ENCODE measurements at places on chromosomes 1 and 21. TPM values are rescaled to one million over a fixed set of nuclear protein-coding genes. Genes with fewer than 3 reads are reported as not detected.

The HES3 gene
- 67.9 TPM for total RNA-seq

The C1QC gene
- total RNA-seq, result not detected

The BARHL2 gene
- 0.15 TPM for total RNA-seq

The CD1B gene
- not detected for total RNA-seq

The EPHA10 gene
- total RNA-seq, result 1.0 TPM

The TRAPPC3 gene
- 42.0 TPM for total RNA-seq

The CLCN6 gene
- total RNA-seq, result 26.0 TPM

The NDUFS2 gene
- 95.1 TPM for total RNA-seq

The MCL1 gene
- total RNA-seq, result 218 TPM

The AMPD1 gene
- not detected for total RNA-seq

The LCE1F gene
- not detected for total RNA-seq

The FUBP1 gene
- total RNA-seq, result 201 TPM

The HSPB7 gene
- not detected for total RNA-seq

The PLA2G2C gene
- total RNA-seq, result not detected

The HLX gene
- total RNA-seq, result 0.50 TPM

The SEMA4A gene
- 7.3 TPM for total RNA-seq

The SLAMF8 gene
- not detected for total RNA-seq

The GNG4 gene
- 96.8 TPM for total RNA-seq

The PLA2G4A gene
- 1.8 TPM for total RNA-seq

The G0S2 gene
- 1.0 TPM for total RNA-seq

The KRTAP11-1 gene
- total RNA-seq, result not detected

The SMIM11 gene
- total RNA-seq, result 1.0 TPM

The S100A5 gene
- not detected for total RNA-seq

The PLA2G2A gene
- 0.69 TPM for total RNA-seq

The MYOG gene
- total RNA-seq, result not detected

The SYCP1 gene
- 0.44 TPM for total RNA-seq

The VAV3 gene
- 10.4 TPM for total RNA-seq

The ATP5PB gene
- total RNA-seq, result 262 TPM

The PRAMEF1 gene
- not detected for total RNA-seq

The RUNX3 gene
- 0.82 TPM for total RNA-seq

The GNAI3 gene
- total RNA-seq, result 9.2 TPM

The PTPRU gene
- 55.3 TPM for total RNA-seq

The ANGPTL3 gene
- total RNA-seq, result not detected

The RFX5 gene
- 59.7 TPM for total RNA-seq

The OR2L5 gene
- total RNA-seq, result not detected

The TDRD5 gene
- total RNA-seq, result 1.3 TPM
